ENCODE measurements at places on chromosomes 6 and 20.

DNA sequence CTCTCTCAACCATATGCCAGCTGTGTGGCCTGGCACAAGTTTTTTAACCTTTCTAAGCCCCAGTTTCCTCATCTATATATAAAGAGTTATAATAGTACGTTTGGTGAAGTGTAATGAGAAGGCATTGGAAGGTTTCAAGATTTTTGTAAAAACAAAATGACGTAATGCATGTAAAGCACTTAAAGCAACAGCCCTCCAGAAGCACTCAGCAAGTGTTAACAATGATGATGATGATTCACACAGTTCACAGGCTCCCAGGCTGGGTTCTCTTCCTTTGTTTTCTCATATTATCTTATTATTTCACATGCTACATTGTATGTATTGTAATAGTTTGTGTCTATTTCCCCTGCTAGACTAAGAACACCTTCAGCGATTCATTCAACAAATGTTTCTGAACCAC, 6.2 kb downstream of the CEP250 start:
- DNase-seq = no peak

- no peak for DNase-seq
These were observed 3.6 kb downstream of the PAK5 start for GRCh38 chr20:9835302-9835701.

- no peak for DNase-seq
These were observed 29.9 kb upstream of the PREP start for GRCh38 chr6:105432797-105433196.

DNA sequence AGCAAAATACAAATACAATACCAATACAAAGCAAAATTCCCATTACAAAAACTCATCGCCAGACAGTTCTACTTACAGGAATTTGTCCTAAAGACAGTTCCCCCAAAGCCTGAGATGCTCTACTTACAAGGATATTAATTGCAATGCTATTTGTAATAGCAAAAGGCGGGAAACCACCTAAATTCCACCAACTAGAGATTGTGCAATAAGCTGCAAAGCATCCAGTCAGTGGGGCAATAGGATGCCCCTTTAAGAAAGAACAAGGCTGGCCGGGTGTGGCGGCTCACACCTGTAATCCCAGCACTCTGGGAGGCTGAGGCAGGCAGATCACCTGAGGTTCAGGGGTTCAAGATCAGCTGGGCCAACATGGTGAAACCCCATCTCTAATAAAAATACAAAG, 39.1 kb downstream of the FAM209B start:
- DNase-seq = no peak

DNA sequence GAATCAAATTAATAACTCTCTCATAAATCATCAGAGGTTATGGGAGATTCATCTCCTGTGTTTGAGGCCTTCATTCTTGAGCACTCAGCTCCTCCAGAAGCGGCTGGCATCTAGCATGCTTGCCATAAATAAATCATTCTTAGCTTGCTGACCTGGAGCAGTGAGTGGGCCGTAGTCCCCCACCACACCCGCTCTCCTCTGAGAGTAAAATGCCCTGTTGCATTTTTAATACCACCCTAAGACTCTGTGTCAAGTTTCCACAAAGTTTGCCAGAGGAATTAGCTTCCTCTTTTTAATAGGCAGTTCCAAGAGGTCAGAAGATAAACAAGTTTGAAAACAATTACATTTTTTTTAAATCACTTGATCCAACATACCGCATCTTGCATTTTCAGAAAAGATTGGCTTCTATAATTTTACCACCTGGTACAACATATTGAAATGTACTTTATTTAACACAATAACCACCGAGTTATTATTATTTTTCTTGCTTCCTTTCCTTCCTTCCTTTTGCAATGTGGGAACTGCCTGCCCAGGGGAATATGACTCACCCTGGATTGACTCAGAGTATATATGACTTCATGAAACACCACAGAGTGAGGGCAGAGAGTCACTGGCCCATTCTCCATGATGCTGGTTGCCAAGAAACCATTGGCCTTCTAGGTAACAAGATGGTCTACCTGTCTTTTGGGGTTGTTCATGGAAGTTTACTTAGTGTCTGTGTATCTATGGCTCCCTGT, 29.4 kb upstream of the CLIC5 start:
- DNase-seq = no peak
